Cardiac fibroblast (primary cell): ENCODE measurements at places on chromosomes 2 and 18.

DNA sequence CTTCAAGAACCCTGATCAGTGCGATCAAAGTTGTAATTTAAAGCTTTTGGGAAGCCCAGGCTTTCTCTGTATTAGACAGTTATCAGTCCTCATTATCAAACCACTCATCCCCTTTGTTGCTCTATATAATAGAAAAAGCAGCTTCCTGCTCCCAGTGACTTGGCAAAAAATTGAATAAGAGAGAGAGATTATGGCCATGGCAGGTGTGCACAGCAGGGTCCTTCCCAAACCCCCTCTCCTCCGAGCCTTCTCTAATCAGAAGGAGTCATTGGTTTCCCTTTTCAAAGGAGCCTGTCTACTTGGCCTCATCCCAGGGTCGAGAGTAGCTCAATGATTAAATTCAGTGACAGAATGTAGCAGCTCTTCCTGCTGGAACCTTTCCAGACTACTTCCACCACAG is 81.5 kb downstream of the SEMA4F start:
- no peak for DNase-seq

GRCh38 chr2:241865957-241866789 is 3.4 kb upstream of the RTP5 start:
- DNase-seq = no peak

- no peak for DNase-seq
These were observed 295.2 kb downstream of the SS18 start for GRCh38 chr18:25795213-25795612.

DNA sequence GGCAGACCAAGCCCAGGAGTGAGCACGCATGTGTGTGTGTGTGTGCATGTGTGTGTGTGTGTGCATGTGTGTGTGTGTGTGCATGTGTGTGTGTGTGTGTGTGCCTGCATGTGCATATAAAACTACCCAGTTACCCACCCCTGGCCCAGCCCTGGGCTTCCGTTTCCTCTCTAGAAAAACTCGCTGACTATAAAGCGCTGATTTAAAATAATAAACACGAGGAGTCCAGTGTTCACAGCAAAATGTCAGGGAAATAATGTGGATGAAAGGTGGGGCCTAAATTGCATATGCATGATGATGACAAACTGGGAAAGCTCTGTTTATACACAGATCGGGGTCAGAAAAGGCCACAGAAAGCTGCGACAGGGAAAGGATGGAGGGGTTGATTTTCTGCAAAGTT is 7.5 kb downstream of the ADCY3 start:
- no peak for DNase-seq

DNA sequence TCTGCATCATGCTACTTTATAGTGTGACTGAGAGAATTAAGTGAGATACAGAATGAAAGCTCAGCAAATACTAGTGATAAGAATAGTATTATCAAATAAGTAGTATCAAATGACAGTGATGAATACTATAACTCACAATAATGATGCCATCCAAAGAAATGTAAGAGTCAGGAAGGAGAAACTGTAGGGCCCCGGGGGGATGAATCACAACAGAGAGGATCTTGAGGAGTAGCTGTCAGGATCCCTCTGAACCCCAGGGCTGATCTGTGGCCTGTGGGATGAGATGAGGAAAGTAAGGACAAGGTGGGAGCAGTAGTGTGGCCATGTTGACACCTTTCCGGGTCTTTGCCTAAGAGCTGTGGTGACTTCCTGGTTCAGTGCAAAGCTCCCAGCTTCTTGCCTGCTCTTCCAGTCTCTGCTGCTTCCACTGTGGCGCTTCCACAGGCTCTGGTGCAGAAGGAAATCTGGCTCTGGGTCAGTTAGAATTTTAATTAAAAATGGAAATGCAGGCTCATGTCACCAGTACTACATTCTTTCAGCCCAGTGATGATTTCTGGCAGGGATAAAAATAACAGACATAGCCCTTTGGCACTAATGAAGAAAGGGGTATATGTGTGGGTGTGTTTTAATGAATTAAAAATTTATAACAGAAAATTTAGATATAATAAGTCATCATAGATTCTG is 166.9 kb downstream of the MYO3B start:
- no peak for DNase-seq
